ENCODE measurements at places on chromosomes 7 and 10.

DNA sequence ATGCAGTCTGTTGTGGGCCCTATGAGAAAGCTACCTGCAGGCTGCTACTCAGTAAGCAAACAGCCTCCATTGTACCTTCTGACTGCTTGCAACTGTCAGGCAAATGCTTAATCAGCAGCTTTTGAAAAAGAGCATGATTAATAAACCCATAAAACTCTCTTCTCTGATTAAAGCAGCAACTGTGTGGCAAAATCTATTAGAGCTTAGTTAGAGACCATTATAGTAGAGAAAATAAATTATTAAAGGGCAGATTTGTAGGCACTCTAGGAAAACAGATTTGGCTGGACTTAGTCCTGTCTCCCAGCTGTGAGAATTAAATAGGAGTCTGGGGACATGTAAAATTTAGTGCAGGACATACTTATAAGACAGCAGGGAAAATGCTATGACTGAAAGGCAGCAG lies 132.5 kb upstream of the WNT16 start:
- DNase-seq, result no peak

- peak; percentile 95 for DNase-seq
Observed at GRCh38 chr7:50534690-50535290, 30.4 kb downstream of the DDC start.

GRCh38 chr10:114767986-114768821 lies 53.4 kb upstream of the FHIP2A start:
- no peak for DNase-seq

DNA sequence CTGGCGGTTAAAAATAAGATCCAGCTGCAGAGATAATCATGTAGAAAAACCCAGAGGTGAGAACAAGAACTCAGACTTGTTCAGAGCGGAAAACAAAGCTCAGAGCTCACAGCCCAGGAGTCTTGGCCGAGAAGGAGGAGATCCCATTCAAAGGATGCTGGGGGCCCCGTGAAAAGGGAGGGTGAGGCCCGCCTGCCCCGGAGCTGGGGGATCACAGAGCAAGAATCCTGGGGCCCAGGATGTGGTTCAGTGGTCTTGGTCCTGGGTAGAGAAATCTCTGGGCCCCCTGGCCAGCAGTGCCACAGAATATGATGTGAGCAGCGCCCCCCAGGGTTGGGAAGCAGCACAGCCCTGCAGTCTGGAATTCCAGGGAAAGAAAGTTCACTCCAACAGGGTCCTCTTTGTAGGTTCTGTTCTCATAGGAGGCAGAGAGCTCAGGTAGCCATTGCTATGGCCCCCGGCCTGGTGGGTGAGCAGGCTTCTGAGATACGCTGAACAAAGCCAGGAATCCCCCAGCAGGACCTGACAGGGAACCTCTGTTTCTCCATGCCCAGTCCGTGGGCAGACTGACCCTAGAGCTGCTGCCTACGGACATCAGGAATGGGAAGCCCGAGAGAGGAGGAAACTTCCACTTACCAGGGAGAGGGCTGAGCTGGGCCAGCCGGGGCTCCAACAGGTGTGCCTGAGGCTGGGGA lies 77.7 kb upstream of the GNA12 start:
- no peak for DNase-seq

- DNase-seq, result no peak
Observed at GRCh38 chr7:147173883-147174282, 1057.3 kb downstream of the CNTNAP2 start.
